ENCODE measurements at places on chromosomes 12 and 14.

- no peak for DNase-seq
These were observed 60.1 kb upstream of the RESF1 start for GRCh38 chr12:31899109-31899508.

GRCh38 chr14:71682337-71682736 lies 249.9 kb upstream of the RGS6 start:
- DNase-seq, result no peak

DNA sequence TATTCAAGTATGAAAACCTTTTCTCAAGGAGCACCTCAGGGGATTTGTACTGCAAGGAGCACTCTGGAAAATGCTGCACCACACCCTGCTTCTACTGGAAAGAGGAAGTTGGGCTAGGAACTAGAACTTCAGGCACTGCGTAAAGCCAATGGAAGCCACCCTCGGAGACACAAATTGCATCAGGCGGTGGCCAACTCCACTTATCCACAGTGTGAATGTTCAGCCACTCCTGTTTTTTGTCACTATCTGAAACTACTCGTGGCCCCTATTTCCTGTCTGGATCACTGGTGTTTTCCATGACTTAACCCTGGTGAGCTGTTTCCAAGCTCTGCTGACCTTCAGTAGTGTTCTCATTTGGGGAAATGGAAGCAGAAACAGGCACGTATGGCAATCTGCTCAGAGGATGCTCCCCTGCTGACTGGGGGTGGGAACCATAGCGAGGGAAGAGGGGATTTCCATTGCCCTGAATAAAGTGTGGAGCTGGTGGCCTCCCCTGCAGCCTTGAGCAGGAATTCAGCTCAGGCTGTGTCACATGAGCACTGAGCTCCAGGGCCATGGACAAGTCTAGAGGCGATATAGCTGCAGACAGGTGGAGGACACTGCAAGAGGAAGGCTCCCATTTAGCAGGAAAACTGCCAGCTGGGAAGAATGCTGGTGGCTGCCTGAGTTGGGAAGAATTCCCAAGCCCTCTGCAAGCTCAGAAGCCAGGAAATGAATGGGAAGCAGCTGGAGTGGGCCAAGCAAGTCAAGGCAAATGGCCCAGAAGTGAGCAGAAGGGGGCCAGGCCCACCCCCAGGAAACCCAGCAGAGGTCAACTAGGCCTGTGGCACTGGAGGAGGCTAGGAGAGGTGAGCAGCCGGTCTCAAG lies 50.5 kb upstream of the RAP1B start:
- no peak for DNase-seq

DNA sequence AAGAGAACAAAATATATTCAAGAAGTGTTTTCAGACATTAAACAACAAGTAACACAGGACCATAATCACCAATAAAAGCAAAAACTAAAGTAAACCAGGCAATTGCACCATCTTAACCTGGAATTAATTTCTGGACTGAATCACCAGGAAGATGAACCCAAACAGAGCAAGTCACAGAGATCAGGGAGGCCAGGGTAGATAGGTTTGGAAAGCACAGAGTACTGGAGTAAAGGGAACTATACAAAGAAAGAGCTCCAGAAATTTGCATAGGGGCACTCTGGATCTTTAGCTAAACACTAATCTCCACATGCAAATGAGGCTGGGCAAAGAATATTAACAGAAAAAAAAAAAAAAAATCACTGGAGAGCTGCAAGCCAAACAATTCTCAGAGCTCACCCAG lies 84.7 kb downstream of the NUAK1 start:
- no peak for DNase-seq

GRCh38 chr12:51889216-51890132 lies 1.6 kb downstream of the ANKRD33 start:
- DNase-seq, result no peak

GRCh38 chr12:66388517-66388916 lies 86.2 kb downstream of the HELB start:
- DNase-seq, result no peak

- DNase-seq, result no peak
These were observed 342.6 kb downstream of the MED13L start for GRCh38 chr12:115934877-115935276.

GRCh38 chr14:37618498-37619028 lies 23.1 kb downstream of the TTC6 start:
- no peak for DNase-seq

DNA sequence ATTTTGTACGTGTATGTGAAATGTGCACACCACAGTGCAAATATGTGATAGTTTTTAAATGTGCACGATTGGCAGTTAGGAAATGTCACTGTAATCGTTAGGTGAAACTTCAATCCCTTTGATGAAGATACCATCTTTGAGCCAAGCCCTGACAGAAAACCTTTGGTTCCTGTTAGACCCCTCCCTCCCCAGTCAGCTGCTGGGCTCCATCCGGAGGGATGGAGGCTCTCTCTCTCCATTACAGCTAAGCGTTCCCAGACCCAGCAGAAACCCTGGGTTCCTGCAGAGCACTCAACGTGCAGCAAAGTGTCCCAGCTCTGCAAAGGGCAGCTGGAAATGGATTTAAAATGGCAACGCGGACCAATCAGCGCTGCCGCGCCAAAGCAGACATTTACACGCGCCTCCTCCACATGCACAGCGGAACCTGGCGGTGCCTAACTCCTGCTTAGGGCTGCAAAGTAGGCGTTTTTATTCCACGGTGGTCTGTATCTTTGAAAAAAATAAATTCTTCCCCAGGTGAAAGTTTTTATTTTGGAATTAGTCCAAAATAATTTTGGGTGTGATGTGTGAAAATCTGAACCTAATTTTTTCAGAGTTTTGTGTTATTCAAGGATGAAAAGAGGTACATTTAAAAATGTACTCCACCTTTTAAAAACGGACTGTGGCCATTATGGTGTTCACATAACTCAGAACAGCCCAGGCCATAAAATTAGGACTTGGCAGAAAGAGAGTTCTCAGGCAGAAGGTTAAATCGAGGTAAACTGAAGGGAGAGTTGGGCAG lies 1.4 kb upstream of the HMGA2 start:
- peak; percentile 53 for DNase-seq

- DNase-seq, result peak; percentile 50
These were observed 208.1 kb upstream of the NEDD1 start for GRCh38 chr12:96698965-96699364.

- DNase-seq, result no peak
These were observed 157.0 kb downstream of the FLRT2 start for GRCh38 chr14:85686908-85687307.

- DNase-seq, result no peak
These were observed 33.1 kb downstream of the CLMN start for GRCh38 chr14:95286645-95287044.

DNA sequence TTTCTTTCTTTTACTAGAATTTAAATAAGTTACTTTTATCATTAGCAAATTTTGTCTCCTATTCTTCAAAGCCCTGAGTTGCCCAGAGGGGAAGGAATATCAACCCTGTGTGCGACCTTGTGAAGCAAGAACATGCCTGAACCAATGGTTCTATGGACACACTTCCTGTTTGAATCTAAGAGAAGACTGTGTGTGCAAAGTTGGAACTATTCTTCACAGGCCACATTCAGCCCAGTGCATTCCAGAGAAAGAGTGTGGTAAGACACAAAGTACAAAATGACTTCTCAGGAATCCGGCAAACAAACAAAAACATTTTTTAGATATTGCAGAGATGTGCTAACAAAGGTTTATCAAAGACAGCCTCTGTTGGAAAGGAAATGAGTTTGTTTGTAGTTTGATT lies 90.8 kb upstream of the PTPRQ start:
- DNase-seq, result no peak

DNA sequence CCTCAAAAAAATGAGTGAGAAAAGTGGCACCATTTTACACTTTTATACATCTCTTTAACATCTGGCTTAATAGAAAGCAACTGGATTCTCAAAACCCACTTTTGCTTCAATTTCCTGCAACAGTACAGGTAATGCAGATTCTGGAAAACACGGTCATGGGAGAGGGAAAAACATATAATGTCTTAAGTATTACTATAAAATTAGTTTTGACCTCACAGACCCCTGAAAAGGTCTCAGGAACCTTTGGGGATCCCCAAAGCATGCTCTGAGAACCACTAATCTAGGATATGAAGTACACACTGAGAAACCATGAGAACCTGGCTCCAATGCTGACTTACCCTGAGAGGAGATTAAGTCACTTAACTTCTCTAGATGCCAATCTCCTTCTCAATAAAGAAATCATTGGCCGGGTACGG lies 64.7 kb downstream of the PPP2R5E start:
- DNase-seq, result no peak

DNA sequence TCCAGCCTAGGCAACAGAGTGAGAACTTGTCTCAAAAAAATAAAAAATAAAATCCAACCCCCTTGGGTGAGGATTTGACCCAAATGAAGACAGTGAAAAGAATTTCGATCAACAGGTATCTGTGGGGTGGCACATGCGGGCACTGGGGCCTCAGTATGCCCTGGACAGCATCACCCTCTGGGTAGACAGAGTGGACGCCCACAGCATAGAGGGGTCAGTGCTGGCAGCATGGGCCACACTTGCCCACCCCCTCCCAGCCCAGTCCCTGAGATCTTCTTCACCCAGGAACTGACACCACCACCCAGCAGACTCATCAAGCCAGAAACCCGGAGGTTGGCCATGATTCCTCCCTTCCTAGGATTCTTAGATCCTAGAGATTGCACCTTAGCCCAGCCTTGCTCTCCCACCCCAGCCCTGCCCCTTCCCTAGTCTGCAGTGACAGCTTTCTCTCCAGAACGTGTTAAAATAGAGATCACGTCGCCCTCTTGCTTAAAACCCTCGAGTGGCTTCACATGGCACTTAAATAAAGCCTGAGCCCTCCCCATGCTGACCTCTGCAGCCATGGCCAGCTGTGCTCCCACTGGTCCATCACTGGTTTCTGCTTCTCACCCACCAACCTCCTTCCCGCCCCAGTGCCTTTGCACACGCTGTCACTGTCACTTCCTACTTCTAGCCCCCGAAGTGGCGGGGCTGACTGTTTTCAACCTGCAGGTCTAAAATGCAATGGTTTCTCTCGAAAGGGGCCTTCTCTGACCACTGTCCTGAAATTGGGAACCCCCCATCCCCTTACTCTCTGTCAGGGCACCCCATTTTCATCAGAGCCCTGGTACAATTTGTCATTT lies 26.2 kb upstream of the DYNC1H1 start:
- DNase-seq, result no peak

GRCh38 chr12:131093971-131094830 lies 140.5 kb downstream of the ADGRD1 start:
- DNase-seq, result no peak

DNA sequence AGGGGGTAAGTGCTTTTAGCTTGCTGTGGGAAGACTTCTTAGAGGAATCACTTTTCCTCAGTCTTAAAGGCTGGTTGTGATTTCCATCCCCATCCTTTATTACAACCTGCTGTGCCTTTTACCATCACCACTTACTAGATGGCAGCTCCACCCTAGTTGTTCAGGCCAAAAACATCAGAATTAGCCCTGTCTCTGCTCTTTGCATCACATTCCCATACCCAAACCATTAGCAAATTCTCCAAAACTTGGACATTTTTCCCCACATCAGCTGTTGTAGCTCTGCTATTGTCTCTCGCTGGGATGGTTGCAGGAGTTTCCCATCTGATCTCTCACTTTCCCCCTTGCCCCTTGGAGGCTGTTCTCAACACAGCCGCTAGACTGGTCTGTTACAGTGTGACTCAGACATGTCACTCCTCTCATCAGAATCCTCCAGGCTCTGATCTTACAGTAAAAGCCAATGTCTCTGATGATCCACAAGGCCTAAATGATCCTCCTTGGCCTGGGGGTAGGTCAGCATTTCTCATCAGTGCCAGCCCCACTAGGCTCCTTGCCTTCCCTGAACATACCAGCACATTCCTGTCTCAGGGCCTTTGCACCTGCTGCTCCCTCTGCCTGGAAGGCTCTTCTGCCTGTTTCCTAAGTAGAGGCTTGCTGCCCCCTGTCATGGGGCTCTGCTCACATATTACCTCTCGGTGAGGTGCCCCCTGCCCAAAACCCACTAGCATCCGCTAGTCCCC lies 102.5 kb downstream of the BEGAIN start:
- DNase-seq, result no peak

GRCh38 chr12:7146228-7146627 lies 16.1 kb downstream of the CLSTN3 start:
- no peak for DNase-seq

GRCh38 chr12:6163416-6164060 lies 36.7 kb upstream of the CD9 start:
- DNase-seq, result no peak

DNA sequence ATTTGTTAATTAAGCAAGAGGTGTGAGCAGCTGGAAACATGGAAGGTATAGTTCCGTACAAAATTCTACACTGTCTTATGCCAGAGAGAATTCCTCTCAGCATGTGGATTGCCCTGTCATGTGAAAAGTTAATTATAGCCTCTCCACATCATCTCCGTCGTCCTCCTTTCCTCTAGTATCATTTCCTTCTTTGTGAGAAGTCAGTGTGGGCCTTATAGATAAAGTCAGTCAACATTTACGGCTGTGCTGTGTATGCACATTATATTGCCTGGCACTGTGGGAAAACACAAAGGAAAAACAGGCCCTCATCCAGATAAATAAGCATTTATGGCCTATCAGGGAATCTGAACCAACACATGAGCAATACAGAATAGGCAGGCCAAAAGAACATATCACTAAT lies 236.6 kb downstream of the SEC23A start:
- no peak for DNase-seq

GRCh38 chr12:72189266-72189665 lies 82.9 kb upstream of the TRHDE start:
- DNase-seq, result no peak

GRCh38 chr12:15020156-15020555 lies 47.3 kb downstream of the PDE6H start:
- DNase-seq, result no peak

GRCh38 chr12:110934093-110934852 lies 13.9 kb upstream of the MYL2 start:
- DNase-seq, result no peak

DNA sequence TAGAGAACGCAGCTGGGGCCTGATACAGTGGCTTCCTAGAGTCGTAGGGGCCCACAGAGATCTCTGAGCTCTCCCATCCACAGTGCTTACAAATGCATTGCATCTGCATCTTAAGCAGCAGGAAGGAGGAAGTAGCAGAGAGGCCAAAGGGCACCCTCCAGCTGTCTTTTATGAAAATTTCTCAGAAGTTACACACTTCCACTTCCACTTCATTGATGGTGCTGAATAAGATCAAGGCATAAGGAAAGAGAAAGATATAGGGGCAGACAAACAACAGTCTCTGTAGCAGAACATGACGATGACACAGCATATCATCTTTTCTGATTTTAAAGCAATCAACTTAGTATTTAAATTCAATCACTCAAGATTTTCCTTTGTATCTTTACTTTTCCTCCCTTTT lies 51.6 kb upstream of the ABCC9 start:
- DNase-seq, result no peak

DNA sequence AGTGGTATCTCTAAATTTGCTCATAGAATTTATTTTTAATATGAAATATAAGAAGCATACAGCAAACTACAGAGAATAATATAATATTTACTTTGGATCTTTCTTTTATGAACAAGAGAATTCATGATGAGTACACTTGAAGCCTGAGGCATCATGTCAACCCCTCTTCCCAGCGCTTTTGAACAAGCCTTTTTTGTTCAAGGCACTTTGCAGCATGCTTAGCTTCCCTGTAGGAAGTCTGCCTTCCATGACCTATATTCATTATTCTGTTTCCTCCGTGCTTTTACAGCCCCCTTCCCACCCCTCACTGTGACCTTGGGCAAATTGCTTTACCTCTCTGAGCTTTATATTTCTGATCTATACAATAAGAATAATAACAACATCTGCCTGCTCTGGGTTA lies 41.6 kb downstream of the SCN8A start:
- DNase-seq, result no peak

GRCh38 chr14:91138511-91139359 lies 24.9 kb downstream of the DGLUCY start:
- DNase-seq, result no peak
